Cortex of kidney (tissue), 1 donor: ENCODE measurements at places on chromosomes 6 and 20.

DNA sequence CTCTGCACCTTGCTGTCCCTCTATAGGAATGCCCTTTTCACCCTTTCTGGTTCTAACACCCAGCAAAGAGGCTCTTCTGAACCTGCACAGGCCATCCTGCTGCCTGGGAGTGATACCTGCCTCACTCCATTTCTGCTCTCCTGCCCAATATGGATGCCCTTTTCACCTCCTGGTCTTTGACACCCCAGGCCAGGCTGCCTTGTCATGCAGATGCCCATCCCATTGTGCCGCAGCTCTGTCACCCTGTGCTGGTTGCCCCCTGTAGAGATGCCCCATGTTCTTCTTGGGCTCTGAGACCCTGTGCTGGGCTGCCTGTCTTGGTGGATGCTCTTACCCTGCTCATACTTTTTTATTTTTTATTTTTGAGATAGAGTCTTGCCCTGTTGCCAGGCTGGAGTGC lies 95.3 kb downstream of the CDKAL1 start:
- DNase-seq, result no peak

DNA sequence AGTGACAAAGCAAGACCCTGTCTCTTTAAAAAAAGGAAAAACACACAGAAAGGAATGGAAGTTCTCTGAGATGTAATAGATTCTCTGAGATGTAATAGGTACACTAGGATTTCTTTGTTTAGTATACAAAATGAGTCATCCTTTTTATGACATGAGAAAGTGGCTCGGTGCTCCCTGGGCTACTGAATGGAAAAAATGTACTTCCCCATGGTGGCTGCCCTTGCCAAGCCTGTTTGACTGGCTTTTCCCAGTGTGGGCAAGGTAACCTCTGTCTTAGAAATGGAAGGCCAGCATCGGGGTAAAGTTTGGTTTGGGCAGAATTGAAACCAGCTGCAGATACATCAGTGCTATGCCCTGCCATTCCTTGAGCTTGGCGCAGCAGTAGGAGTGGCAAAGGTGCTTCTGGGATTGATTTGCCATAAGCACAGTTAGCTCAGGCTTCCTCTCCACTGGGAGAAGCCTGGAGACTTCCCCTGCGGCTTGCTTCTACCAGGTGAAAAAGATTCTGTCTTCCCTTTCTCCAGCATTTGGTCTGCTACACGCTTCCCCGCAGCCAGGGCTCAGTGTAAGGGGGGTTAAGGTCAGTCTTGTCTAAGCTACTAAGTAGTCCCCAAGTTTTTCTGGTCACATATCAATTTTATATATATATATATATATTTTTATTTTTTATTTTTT lies 24.5 kb downstream of the ARFGEF2 start:
- no peak for DNase-seq

DNA sequence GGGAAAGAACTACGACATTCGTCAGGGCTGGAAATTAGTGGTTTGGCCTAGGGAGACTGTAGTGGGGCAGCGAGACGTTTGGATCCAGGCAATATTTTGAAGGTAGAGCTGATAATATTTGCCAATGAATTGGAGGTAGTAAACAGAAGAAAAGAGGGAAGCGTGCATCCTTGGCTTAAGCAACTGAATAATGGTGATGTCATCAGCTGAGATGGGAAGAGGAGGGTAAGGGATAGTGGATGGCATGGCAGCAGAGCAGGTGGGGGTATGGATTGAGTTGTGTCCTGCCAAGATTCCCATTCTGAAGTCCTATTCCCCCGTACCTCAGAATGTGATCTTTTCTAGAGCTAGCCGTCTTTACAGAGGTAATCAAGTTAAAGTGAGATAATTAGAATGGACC lies 119.2 kb downstream of the PDE7B start:
- DNase-seq, result no peak

DNA sequence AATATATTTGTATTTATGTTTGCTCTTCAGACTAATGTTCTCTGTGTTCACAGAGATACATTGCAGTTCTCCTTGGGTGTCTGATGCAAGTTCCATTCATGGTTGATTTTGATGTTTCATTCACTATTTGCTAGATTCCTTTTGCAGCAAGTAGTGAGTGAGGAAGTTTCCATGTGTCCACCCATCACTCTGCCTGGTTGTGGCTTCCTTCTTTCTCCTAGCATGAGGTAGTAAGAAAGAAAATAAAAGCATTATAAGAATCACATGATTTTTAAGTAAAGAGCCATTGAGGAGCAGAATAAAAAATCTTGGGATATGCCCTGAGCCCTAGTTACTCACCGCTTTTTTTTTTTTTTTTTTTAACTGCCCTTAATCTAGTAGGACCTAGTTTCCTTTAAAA lies 8.7 kb downstream of the SASH1 start:
- DNase-seq, result no peak

- DNase-seq, result no peak
These were observed 620.2 kb downstream of the QKI start for GRCh38 chr6:164034602-164035140.

DNA sequence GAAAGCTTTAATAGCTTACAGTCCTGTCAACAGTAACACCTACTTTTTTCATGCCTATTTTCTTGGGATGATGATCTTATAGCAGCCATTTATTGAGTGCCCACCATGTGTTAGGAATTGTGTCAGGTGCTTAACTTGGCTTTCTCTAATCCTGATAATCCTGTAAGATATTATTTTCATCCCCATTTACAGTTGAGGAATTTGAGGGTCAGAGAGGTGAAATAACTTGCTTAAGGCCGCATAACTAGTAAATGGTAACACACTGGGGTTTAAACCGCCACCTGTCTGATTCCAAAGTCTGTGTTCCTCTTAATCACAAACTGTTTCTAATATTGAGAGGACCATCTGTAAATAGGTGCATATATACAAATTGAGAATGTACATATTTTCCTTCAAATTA lies 55.5 kb downstream of the NCOA3 start:
- DNase-seq, result no peak

DNA sequence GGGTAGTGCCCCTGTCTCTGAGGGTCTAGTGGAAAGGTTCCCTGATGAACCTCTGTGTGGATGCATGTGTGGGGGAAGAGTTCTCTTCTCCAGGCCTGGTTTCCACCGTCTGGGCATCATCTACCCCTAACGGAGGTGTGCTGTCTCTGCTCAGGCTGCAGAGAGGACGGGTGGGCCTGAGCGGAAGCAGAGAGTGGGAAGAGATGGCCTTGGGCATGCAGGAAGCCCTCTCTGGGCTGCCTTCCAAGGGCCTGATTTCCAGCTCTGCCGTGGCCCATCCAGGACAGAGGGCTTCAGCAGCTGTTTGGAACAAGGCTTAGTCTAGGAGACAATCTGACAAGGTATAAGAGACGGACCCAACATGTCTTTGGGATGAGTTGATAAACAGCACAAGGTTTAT lies 220.1 kb upstream of the DTNBP1 start:
- no peak for DNase-seq

DNA sequence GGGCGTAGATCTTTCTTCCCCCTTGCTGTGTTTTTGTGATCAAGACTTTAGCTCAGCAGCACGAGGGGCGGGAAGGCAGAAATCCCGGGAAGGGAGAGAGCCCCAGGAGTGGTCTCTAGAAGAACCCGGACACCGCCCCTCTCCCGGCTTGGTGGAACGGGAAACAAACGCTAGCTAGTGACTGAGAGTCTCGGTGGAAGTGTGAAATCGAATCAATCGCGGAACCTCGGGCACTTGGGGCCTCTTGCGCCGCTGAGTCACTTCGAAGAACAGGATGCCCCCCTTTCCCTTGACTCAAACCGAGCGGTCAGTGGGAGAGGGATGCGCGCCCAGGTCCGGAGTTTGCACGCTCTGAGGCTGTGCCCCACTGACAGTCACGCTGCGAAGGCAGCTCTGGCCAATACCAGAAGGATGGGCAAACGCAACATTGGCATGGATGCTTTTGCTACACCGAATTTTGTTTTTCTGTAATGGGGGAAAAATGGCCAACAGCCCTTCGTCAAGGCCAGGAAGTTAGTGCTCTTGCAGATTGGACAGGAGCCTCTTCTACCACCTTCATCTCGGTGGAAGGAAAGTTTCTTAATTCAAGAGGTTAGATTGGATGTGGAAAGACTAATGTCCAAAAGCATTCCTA lies 1.6 kb upstream of the OLIG3 start:
- no peak for DNase-seq

DNA sequence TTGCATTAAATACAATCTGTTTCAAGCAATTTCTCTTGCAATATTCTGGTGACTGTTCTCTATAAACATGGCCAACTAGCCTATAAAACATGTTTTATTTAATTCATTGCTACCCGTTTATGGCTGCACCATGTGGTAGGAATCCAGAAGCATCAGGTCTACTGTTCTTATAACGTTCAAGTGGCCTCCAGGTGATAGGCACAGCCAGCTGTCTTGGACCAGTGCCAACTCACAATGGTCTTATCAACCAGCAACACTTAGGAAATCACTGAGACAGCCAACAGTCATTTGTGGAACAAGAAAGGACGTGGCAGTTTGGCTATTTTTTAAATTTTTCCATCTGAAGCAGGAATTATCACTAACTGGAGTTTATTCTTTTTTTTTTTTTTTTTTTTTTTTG lies 193.6 kb downstream of the NKAIN2 start:
- no peak for DNase-seq

- no peak for DNase-seq
These were observed 82.1 kb downstream of the PTPRA start for GRCh38 chr20:2955257-2955970.

DNA sequence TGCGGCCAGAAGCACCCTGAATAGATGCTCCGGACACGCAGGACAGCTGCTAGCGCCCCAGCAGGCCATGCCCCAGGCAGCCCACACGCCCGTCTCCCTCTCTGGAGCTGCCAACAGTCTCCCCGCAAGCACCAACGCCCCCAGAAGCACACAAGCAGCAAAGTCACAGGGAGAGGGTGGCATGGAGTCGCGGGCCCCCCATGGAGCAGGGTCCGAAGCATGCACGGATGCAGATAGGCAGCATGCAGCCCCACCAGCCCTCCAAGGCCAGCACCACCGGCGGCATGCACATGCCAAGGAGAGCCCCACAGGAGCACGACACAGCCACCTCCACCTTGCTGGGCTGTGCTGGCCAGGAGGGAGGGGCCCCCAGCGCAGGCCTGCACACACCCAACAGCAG lies 53.8 kb downstream of the KCNQ2 start:
- DNase-seq, result no peak

- DNase-seq, result no peak
These were observed 33.7 kb upstream of the MDGA1 start for GRCh38 chr6:37731371-37731770.

DNA sequence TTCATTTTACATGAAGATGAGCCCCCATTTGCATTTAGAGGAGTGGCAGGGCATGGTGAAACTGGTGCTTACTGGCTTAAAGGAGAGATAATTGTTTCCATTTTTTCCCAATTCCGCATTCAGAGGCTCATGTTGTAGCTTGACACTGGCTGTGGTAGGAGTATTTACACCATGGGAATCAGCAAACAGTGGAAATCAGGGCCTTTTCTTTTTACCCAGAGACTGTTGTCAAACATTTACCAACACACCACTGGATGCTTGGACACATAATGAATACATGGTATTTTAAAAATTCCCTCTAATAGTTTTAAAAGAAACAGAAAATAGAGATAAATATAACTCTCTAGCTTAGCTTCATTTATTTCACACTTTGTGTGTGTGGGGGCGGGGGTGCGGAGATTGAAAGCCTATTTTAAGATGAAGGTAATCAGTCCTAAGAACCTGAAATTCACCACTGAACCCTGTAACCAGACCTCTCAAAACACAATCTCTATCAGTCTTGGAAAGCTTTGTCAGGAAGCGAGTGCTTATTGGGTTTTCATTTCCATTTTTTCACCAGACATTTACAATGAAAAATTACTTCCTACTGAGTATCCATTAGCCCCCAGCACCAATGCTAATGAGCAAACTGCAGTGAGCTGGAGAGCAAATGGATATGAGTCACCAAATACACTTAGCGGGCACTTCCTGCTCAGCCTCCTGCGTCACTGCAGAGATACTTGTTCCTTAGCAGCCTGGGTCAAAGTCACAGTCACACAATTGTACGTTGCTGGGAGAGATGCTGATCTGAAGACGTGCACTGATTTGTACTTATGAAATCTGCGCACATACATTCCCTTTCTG lies 532.0 kb downstream of the BCKDHB start:
- no peak for DNase-seq

DNA sequence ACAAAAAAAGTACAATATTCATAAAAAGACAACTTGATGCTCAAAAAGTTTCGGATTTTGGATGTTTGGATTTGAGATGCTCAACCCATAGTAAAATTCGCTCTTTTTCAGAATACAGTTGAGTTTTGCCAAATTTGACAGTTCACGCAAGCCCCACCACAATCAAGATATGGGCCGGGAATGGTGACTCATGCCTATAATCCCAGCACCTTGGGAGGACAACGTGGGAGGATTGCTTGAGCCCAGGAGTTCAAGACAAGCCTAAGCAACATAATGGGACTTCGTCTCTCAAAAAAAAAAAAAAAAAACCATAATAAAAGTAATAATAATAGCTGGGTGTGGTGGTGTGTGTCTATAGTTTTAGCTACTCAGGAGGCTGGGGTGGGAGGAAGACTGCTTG lies 51.3 kb downstream of the PHF20 start:
- no peak for DNase-seq

- no peak for DNase-seq
These were observed 38.0 kb downstream of the TGM2 start for GRCh38 chr20:38126932-38127621.

DNA sequence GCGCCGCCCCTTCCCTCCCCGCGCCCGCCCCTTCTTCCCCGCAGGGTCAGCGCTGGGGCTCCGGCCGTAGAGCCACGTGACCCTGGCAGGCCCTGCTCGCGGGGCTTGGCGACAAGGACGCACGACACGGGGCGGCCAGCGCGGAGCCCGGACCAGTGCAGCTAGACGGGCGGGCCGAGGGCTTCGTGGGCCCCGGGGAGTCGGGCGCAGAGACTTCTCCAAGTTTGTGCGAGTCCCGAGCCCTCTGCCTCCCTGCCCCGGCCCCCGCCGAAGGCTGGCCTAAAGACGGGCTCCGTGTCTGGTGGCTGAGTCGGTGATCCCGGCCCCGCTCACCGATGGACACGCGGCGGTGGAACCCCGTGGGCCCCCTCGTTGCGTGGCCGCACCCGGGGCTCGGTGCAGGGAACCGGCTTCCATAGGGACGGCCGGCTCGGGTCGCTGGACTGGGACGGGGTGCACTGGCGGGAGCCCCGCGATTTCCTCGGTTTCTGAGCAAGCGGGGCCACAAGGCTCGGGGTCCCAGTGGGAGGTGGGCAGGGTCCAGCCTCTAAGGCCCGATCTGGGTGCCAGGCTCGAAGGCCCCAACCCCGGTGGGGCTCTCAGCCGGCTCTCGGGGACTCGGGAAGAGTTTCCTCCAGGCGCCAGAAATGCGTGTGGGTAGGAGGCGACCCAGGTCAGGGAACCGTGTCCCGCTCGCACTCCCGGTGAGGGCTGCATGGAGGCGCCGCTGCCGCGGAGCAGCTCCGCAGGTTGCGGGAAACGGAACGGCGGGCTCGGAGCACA lies 452 bp upstream of the GATA5 start:
- no peak for DNase-seq

DNA sequence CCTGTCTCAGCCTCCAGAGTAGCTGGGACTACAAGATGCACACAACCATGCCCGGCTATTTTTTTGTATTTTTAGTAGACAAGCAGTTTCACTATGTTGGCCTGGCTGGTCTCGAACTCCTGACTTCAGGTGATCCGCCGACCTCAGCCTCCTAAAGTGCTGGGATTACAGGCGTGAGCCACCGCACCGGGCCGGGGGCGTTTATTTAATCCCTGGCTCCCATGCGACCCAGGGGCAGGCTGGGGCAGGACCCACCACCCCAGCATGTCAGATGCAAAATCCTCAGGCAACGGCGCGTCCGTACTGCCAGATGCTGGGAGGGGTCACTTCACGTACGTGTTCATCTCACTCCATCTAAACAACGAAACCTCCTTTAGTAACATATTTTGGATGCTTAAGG lies 518.7 kb upstream of the NOX3 start:
- DNase-seq, result no peak

- DNase-seq, result no peak
These were observed 50.0 kb downstream of the PHF20 start for GRCh38 chr20:35821807-35822242.
